Activated CD8-positive, alpha-beta memory T cell treated with anti-CD3 and anti-CD28 coated beads for 4 hours (primary cell): ENCODE measurements at places on chromosomes 7 and 10.

DNA sequence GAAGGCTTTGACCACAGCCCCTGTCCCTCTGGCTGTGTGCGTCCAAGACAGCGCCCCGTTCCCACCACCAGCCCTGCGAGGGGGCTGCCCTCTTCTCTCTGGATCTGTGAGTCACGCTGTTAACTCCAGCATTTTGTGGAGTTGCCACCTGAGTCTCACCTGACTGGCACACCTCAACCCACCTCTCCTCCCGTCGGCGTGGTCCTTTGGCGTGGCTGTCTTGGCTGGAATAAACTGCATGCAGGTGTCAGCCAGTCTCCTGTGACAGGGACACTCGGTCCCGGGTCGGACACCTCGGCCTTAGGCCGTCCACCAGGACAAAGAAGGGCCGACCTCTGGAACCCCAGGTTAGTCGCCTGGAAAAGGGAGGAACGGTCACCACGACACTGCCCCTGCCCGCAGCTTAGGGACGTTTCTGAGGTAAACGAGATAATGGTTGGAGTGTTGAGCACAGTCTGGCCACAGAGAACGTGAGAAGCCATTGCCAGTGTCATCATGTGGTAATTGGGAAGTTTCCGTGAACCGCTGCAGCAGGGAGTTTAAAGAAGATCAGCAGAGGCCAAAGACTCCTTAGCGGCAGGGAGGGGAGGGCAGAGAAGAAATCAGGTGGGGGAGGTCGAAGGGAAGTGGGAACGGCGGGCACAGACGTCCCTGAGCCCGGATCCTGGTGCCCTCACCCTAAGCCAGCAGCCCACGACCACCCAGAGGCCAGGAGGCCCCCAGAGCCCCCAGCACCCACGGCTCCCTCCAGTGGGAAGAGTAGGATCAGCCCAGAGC lies 73.6 kb upstream of the FAM20C start:
- DNase-seq, result no peak

DNA sequence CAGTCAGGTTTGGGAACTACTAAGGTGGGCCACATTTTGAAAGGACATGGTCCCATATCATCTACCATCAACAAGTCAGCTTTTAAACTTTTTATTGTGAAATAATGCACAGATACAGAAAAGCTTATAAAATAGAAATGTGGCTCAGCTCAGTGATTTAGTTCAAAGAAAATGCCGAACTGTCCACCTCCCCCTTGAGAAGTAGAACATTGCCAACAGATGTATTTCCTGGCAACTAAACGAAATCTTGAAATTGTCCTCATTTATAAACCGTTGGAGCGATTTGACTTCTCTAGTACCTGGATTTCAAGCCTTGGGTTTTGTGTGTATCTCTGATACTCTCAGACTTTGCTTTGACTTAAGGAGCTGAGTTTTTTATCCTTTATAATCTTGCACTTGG lies 32.7 kb upstream of the SMNDC1 start:
- no peak for DNase-seq

- peak; percentile 31 for DNase-seq
These were observed at the start of gene SERPINE1 for GRCh38 chr7:101126651-101127459. Gene SERPINE1, plus strand, starts transcription at chr7:101127104. Its CDS starts 1,290 bp downstream, at chr7:101128394.

DNA sequence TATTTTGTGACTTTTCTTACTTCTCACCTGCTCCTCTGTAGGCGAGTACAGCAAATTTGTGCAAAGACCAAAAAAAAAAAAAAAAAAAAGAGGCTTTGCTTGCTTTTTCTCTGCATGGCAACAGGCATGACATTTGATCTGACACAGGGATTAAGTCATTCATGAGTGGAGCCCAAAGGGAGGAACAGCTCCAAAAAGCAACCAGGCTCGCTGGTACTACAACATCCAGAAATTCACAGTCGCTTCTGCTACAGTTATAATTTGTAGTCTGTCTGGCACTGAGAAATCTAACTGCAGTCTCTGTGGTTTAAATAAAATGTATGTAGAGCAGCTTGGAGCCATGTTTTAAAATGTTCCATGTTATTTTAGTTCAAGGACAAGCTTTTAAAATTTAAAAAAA lies 31.7 kb downstream of the MKX start:
- DNase-seq, result no peak

DNA sequence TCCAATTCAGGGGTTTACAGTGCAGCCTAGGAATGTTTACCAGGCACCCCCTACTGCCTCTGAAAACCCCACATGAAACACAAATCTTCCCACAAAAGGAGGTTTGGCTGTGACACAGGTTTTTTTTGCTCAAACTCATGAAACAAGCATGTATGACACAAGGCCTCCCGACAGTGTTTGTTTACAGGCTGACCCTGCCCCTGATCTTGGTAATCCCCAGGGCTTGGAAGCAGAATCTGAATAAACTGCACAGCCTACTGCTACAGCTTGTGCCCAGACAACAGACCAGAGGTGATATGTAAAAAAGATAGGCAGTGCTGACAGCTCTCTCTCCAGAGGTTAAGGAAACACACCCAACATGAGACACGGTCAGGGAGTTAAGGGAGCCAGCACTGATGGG lies 184.2 kb downstream of the KMT2E start:
- DNase-seq, result no peak

DNA sequence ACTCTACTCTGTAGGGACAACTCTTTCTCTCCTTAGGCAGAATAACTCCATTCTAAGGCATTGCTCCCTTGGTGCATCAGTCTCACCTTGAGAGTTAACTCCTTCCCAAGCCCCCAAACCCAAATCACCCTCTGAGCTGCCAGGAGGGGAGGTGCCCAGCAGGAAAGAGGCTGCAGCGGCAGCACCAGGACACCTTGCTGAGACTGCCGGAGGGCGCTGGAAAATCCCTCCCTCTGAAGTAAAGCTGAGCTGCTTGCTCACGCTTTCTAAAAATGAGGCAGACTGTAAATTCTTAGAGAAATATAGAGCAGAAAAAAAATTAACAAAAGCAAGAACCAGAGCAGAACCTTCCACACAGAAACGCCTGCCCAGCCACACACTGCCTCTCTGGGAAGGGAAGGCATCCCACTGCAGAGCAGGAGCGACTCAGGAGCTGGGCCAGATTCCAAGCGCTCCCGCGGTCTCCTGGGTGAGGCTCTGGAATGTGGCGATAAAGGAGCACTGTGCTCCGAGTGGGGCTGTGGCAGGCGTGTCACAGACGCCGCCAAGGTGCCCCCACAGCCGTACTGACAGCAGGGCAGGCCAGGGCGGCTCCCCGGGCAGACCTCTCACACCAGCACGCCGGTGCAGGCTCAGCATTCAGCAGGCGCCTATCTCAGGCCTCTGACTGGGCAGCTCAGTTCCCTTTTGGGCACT lies 202.1 kb downstream of the TNS3 start:
- DNase-seq, result no peak

DNA sequence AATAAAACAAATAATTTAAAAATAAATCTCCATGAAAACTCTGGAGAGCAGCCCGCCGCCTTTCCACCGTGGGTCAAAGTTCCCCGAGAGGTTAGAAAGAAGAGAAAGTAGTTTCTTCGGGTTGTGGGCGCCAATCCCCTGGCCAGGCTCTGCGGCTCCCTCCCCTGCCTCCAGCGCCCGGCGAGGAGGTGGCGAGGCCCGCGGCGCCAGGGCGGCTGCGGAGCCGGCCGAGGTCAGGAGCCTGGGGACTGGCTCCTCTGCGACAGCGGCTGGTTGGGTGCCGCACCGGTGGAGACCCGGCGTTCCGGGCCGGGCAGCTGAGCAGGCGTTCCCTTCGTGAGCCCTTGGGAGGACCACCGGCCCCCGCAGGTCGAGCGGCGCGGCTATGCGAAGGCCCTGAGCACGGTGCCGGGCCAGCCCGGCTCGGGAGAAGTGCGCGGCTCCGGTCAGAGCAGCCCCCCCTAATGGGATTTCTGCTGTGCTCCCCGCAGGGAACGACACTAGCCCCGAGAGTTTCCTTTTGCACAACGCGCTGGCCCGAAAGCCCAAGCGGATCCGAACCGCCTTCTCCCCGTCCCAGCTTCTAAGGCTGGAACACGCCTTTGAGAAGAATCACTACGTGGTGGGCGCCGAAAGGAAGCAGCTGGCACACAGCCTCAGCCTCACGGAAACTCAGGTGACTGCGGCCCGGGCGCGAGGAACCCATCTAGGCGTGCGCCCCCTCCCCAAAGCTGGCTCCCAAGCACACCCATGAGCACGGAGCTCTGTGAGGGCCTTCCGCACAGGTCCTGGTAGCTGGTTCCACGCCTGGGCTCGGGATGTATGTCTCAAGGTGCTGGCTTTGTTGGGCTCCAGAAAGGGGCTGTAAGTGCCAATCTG lies 2.8 kb downstream of the EMX2 start:
- DNase-seq, result no peak

- DNase-seq, result no peak
These were observed 17.7 kb downstream of the NPFFR1 start for GRCh38 chr10:70266056-70266455.

- DNase-seq, result no peak
These were observed 279.4 kb upstream of the HABP2 start for GRCh38 chr10:113273181-113274163.
